ENCODE measurements at places on chromosomes 11 and 22. TPM values are rescaled to one million over a fixed set of nuclear protein-coding genes. Genes with fewer than 3 reads are reported as not detected.

Gene MRGPRX3
- not detected for total RNA-seq

Gene FAM180B
- 0.55 TPM for total RNA-seq

Gene SH3BP1
- 15.0 TPM for total RNA-seq

Gene MRPL48
- 16.8 TPM for total RNA-seq

Gene IFITM10
- 1.5 TPM for total RNA-seq

Gene CRELD2
- total RNA-seq, result 36.5 TPM
